CD4-positive, alpha-beta T cell treated with Interleukin-6 at 100 ng/mL for 8 hours (primary cell): ENCODE measurements at places on chromosomes 4 and X.

DNA sequence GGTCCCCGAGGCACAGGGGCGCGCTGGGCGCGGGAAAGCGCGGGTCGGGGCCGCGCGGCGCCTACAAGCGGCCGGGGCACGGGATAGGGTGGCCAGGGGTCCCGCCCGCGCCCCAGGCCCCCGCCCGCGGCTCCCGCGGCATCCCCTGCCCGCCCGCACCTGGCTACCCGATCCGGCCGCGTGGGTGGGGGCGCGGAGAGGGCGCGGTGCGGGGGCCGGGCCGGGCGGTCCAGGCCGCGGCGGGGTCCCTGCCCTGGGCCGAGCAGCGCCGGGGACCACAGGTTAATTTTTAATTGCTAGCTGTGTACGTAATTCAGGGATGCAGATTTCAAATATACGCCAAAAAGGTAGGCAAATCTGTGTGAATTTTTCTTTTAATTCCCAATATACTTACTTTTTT lies 44.3 kb upstream of the FAM47C start:
- no peak for DNase-seq

GRCh38 chrX:16222151-16222550 lies 54.9 kb downstream of the MAGEB17 start:
- DNase-seq = no peak

DNA sequence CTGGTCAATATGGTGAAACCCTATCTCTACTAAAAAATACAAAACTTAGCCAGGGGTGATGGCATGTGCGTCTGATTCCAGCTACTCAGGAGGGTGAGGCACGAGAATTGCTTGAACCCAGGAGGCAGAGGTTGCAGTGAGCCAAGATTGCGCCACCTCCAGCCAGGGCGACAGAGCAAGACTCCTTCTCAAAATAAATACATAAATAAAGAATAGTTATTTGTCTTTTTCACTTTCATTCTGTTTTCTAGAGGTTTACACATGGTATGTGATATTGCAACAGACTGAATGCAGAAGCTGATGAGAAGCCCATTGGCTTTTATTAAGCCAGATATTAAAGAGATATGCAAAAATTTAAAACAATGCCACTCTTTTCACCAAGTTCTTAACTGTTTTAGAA lies 8.2 kb downstream of the KLHL15 start:
- DNase-seq = no peak

DNA sequence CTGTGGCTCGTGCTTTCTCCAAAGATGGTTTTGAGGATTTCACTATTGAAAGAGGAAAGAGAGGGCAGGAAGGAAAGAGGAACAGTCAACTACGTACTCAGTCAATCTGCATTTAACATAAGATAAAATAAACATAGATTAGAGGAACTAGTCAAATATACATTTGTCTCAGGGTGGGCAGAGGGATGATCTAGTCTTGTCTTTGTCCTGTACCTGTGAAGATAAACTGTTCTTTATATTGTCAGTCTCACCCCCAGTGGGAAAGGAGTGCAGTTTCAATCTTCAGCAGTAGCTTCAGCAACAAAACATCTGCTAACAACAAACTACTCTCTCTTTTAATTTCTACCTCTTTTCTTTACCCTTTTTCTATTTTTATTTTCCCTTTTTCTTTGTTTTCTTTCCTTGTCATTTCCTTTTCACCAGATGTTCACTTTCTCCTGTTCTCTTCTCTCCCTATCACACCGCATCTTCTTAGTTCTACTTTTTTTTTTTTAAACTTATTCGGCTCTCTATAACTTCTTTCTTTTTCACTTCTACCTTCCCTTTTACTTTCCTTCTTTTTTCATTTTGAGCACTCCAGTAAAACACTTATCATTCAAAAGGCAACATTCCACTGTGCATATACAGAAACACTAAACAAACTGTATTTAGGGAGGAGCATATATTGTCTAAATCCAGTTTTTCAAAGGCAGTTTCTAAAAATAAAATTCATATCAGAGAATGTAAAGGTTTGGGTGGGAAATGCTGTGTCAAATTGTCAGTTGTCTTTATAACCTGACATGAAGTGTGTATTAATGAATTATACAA lies 51.4 kb upstream of the GUCY1A1 start:
- DNase-seq = no peak

- no peak for DNase-seq
Observed at GRCh38 chrX:39815631-39816030, 282.1 kb downstream of the BCOR start.

GRCh38 chr4:79360006-79360405 lies 34.1 kb upstream of the NAA11 start:
- DNase-seq = no peak

GRCh38 chr4:183468210-183469095 lies 24.0 kb downstream of the CDKN2AIP start:
- DNase-seq = no peak

DNA sequence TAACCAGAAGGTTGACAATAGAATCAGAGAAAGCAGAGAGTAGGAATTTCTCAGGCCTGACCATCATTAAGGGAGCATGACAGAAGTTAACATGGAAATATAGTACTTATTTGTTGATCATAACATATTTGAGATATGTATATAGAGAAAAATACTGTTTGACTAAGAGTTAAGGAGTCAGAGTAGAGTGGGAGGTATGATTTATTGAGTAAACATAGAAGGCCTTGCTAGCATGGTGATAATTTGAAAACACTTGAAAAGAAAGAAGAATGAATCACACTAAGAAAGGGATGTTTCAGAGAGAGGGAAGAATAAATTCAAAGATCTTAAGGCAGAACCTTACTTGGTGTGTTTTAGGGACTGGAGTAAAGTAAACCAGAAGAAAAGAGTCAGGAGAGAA lies 437.2 kb upstream of the TECRL start:
- no peak for DNase-seq

GRCh38 chrX:3145716-3146115 lies 104.4 kb downstream of the ARSF start:
- no peak for DNase-seq

- DNase-seq = no peak
Observed at GRCh38 chr4:109118635-109119034, 183.8 kb downstream of the COL25A1 start.

DNA sequence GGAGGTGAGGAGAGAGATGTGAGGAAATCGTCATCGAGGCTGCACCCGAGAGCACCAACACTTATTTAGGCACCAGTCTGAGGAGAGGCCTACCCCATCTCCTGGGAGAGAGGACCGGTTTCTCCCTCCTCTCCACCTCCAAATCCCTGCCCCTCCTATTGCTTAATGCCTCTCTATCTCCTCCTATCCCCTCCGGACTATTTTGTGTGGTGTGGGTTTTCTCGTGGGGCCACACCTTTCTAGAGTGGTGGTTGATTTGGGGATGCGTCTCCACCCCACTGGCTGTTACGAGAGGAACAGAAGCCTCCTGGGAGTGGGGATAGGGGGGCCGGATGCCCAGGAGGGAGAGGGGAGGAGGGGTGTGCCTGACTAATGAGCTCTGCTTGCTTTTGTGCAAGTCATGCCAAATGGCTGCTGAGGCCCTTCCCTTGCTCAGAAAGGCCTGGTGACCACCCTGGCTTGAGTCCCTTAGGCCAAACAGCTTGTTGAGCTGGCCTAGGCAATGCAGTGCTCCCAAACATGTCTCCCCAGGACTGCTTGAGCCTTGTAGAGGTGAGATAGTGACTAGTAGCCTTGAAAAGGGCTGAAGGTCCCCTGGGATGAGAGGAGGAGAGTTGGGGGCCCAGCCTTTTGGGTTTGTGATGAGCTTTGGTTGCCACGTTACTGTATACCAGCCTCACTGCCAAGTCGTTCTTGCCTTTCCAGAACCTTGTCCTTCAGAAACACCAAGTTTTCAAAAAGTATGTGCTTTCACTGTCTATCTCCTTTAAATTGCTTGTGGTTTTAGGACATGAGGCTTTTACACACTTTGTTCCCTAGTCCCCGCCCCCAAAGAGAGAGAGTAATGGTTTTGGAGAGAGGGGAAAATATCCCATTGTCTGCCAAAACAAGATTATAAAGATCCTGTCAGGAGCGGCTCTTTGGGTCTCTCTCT lies 1.2 kb downstream of the MSN start:
- DNase-seq = peak; percentile 66

DNA sequence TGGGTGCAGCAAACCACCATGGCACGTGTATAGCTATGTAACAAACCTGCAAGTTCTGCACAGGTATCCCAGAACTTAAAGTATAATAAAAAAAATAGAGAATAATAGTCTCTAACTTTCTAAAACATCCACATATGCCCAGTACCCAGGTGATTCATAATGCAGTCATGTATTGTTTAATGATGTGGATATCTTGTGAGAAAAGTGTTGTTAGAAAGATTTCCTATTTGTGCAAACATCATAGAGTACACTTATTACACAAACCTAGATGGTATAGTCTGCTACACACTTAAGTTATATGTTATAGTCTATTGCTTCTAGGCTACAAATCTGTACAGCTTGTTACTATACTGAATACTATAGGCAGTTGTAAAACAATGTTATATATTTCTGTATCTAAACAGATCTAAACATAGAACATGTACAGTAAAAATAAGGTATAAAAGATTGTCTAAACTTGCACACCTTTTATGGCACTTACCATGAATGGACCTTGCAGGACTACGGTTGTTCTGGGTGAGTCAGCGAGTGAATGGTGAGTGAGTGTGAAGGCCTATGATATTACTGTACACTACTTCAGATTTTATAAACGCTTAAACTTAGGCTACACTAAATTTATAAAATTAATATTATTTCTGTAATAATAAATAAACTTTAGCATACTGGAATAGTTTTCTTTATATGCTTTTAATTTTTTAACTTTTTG lies 232.2 kb upstream of the SLIT2 start:
- no peak for DNase-seq

GRCh38 chrX:118484216-118484903 lies 11.3 kb upstream of the DOCK11 start:
- DNase-seq = no peak

GRCh38 chrX:16930392-16930791 lies 16.1 kb upstream of the REPS2 start:
- no peak for DNase-seq
